ENCODE measurements at places on chromosomes 5 and 9. TPM values are rescaled to one million over a fixed set of nuclear protein-coding genes. Genes with fewer than 3 reads are reported as not detected.

DNA sequence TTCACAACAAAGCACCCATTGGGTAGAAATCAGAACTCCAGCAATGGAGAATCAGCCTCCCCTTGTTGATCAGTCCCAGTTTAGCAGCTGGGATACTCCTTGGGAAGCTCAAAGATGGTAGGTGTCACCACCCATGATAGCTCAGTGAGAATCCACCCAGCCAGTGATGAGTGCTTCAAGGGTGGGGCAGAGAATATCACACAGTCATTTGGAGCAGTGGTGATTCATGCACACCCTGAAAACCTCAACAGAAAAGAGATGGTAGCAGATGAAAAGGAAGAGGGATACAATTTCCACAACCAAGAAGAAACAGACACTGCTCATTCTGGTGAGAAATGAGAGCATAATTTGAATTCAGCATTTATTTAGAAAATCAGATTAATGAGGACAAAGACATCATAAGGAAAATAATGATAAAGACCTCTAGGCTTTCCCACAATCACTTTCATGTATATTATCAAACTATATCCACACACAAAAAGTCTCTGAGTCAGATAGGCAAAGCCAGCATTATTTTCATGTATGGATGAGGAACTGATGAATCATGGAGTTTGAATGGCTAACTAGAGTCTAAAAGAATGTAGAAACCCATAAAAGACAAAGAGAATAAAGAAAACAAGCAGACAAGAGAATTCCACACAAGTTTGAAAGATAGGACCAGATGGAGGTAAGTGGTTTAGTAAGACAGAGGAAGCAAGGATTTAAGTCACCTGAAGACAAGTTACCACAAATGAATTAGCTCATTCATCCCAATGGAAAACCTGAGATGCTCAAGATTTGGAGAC is 82.9 kb downstream of the FEM1C start:
- peaks cover 35% of the 10 kb centered on the region for H3K4me1 ChIP-seq
- peak; percentile 89 for DNase-seq
- H3K27me3 ChIP-seq: no peaks in the 10 kb centered on the region
- H3K4me3 ChIP-seq: no peak overlapping the region

- peaks cover 3% of the 10 kb centered on the region for H3K27me3 ChIP-seq
- H3K36me3 ChIP-seq: no peaks in the 10 kb centered on the region
- H3K4me3 ChIP-seq: no peak overlapping the region
- H3K27ac ChIP-seq: no peak overlapping the region
- no peak for DNase-seq
These were observed 282.1 kb upstream of the IRX1 start for GRCh38 chr5:3313569-3313968.

DNA sequence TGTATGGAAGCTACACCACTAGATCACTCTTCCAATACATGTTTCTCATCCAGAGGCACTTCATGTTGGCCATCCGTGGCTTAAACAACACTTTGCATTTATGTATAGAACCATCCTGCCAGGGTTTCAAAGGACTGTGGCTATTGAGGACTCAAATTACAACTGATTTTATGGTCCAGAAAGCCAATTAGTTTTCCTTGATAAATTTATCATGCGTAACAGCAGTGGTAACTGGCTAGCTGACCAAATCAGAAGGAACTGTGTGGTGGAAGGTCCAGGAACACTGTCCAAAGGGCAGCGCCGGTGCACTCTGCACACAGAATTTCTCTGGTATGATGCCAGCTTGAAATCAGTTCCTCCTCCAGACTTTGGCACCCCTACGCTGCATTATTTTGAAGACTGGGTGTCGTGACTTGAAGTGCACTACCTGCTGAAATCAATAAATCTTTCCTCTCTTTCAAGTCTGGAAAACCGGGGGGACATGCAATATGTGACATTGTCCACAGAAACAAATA is 69.3 kb upstream of the TMEM252 start:
- H3K27me3 ChIP-seq: peaks cover 3% of the 10 kb centered on the region
- no peak overlapping the region for H3K27ac ChIP-seq
- no peaks in the 10 kb centered on the region for H3K4me1 ChIP-seq
- no peaks in the 10 kb centered on the region for H3K36me3 ChIP-seq
- no peak for DNase-seq

GRCh38 chr9:21969951-21970799 is 24.0 kb downstream of the CDKN2A start:
- H3K27ac ChIP-seq: no peak overlapping the region
- peaks cover 28% of the 10 kb centered on the region for H3K27me3 ChIP-seq
- H3K4me3 ChIP-seq: no peak overlapping the region
- no peak for DNase-seq
- peaks cover 45% of the 10 kb centered on the region for H3K36me3 ChIP-seq
- peaks cover 66% of the 10 kb centered on the region for H3K4me1 ChIP-seq

Gene FCN2
- not detected for total RNA-seq

- no peak for DNase-seq
- H3K4me1 ChIP-seq: no peaks in the 10 kb centered on the region
- no peak overlapping the region for H3K4me3 ChIP-seq
- peaks cover 25% of the 10 kb centered on the region for H3K27me3 ChIP-seq
- H3K27ac ChIP-seq: no peak overlapping the region
These were observed 20.1 kb upstream of the SLC36A1 start for GRCh38 chr5:151427258-151427657.

Gene GRM6
- total RNA-seq: not detected

Gene INSL6
- total RNA-seq: not detected

- no peaks in the 10 kb centered on the region for H3K27me3 ChIP-seq
- peaks cover 20% of the 10 kb centered on the region for H3K36me3 ChIP-seq
These were observed 8.9 kb upstream of the MYO10 start for GRCh38 chr5:16944816-16945562.

Gene SLC46A2
- not detected for total RNA-seq

Gene HTR1A
- total RNA-seq: not detected

- peaks cover under 1% of the 10 kb centered on the region for H3K27me3 ChIP-seq
- H3K4me3 ChIP-seq: peak overlapping the region; percentile 35
- DNase-seq: peak; percentile 96
- H3K4me1 ChIP-seq: peaks cover 76% of the 10 kb centered on the region
These were observed 51.9 kb downstream of the NIPAL4 start for GRCh38 chr5:157511651-157512644.

DNA sequence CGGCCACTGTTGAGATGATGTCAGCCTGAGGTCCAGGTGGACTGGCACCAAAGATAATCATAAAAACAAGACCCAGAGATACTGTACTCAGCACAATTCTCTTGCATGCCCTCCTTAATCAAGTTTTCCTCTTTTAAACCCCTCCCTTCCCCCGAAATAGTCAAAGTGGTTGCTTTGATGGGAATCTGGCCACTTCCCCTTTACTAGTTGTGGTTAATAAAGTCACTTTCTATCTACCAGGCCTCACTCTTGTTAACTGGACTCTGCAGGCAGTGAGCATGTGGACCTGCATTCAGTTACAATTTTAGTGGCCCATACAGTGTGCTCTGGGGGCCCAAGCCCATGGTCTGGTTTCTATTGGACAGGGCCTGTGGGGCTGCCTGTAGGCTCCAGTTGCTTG is 17.5 kb downstream of the FBP2 start:
- no peaks in the 10 kb centered on the region for H3K4me1 ChIP-seq
- H3K4me3 ChIP-seq: no peak overlapping the region
- peaks cover 14% of the 10 kb centered on the region for H3K27me3 ChIP-seq
- H3K36me3 ChIP-seq: no peaks in the 10 kb centered on the region

Gene TMEM8B
- total RNA-seq: 12.0 TPM

Gene TLE1
- total RNA-seq: 7.4 TPM

DNA sequence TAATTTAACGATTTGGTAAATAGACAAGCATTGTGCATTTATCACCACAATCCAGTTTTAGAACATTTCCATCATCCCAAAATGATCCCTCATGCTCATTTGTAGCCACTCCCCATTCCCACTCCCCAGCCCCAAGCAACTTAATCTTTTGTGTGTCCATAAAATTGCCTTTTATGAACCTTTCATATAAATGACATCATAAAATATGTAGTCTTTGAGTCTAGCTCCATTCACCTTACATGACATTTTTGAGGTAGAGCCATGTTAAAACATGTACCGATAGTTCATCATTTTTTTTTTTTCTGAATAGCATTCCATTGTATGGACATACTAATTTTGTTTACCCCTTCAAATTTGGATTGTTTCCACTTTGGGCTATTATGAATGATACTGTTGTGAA is 70.5 kb downstream of the C9orf85 start:
- H3K4me3 ChIP-seq: no peak overlapping the region
- DNase-seq: no peak
- H3K27ac ChIP-seq: no peak overlapping the region
- H3K36me3 ChIP-seq: peaks cover 7% of the 10 kb centered on the region
- no peaks in the 10 kb centered on the region for H3K27me3 ChIP-seq

- peak; percentile 10 for DNase-seq
- no peaks in the 10 kb centered on the region for H3K36me3 ChIP-seq
- H3K27me3 ChIP-seq: no peaks in the 10 kb centered on the region
- no peak overlapping the region for H3K27ac ChIP-seq
- no peaks in the 10 kb centered on the region for H3K4me1 ChIP-seq
These were observed 372.0 kb upstream of the KIF2A start for GRCh38 chr5:61933787-61934626.

Gene SLC6A7
- not detected for total RNA-seq

Gene DMRTA1
- not detected for total RNA-seq

DNA sequence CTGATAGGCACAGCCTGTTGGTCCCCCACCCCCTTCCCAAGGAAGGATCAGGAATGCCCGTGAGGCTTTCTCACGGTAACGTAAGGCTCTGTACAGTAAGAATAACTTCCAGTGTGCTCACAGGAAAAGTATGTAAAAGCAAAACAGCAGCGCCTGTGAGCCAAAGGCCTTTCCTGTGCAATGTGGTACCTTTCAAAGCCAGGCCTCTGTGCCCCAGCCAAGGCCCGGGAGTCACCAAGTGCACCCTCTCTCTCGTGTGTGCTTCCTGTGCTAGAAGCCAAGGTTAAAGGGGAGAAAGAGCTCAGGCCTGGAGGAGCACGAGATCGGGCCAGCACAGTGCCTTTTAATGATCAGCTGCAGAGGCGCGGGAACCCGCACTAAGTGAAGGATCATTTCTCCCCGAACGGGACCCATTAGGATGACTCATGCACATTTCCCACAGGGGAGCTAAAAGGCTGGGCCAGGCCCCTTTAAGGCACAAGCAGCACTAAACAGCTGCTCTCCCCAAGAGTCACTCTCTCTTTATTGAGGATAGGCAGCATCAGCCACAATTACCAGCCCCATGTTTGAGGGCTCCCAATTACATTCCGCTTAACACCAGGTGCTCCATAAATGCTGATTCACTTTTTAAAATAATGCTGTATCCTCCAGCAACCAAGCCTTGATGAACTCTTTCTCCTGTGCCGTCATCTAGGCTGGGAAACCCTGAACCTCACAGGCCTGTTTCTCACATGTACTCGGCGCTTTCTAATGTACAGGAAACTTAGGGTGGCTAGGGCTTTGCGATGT is 42.8 kb downstream of the SHB start:
- H3K36me3 ChIP-seq: peaks cover 9% of the 10 kb centered on the region
- peak overlapping the region; percentile 79 for H3K4me3 ChIP-seq
- peaks cover 2% of the 10 kb centered on the region for H3K27me3 ChIP-seq
- peak; percentile 93 for DNase-seq

DNA sequence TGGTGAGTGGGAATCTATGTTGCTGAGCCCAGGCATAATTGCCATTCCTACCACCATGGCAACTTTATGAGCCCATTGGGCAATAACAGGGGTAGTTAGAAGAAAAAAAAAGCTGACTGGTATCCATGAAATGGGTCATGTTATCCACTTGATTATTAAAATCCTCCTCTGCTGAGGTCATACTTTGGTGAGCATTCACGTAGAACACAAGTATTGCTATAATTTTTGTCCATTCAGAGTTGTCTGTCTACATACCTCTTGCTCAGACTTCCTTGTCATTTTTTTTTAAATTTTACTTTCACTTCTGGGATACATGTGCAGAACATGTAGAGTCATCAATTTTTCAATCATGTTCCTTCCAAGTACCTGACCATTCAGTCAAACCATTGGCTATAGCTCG is 780.8 kb upstream of the ARRDC3 start:
- H3K27ac ChIP-seq: no peak overlapping the region
- H3K4me3 ChIP-seq: no peak overlapping the region
- H3K27me3 ChIP-seq: no peaks in the 10 kb centered on the region
- H3K36me3 ChIP-seq: no peaks in the 10 kb centered on the region

DNA sequence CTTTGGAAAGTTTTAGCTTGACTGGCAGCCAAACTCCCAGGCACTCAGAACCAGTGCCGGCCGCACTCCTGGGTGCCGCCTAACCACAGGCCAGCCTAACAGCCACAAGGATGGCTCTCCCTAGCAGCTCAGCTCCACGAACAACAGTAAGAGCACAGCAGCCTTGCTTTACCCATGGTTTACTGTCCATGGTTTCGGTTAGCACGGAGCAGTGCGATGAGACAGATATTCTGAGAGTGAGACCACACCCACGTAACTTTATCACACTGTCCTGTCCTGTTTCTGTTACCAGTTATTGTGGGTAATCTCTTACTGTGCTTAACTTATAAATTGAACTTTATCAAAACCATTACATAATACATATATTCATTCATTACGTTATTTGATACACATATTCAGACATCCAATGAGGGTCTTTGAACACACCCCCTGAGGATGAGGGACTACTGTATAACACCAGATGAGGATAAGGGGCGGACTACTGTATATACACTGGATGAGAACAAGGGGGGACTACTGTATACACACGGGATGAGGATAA is 12.4 kb downstream of the CLPTM1L start:
- no peak overlapping the region for H3K27ac ChIP-seq
- peaks cover 23% of the 10 kb centered on the region for H3K36me3 ChIP-seq
- peaks cover 12% of the 10 kb centered on the region for H3K4me1 ChIP-seq

Gene PLAC8L1
- total RNA-seq: not detected

DNA sequence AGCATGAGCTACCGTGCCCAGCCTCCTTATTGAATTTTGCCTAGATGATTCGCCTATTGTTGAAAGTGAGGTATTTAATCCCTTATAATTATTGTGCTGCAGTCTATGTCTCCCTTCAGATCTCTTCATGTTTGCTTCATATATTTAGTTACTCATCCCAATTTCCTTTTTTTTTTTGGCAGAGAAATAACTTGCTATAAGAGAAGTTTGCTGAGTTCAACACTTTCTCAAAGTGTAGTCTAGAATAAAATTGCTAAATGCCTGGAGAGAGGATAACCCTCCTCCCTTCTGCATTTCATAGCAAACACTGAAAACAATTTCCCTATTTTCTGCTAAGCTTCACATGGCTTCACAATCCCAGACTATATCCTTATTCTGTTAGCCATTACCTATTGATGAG is 136.6 kb upstream of the CD180 start:
- H3K27me3 ChIP-seq: no peaks in the 10 kb centered on the region
- no peaks in the 10 kb centered on the region for H3K36me3 ChIP-seq
- no peaks in the 10 kb centered on the region for H3K4me1 ChIP-seq
- no peak overlapping the region for H3K27ac ChIP-seq
- DNase-seq: no peak
- H3K4me3 ChIP-seq: no peak overlapping the region

DNA sequence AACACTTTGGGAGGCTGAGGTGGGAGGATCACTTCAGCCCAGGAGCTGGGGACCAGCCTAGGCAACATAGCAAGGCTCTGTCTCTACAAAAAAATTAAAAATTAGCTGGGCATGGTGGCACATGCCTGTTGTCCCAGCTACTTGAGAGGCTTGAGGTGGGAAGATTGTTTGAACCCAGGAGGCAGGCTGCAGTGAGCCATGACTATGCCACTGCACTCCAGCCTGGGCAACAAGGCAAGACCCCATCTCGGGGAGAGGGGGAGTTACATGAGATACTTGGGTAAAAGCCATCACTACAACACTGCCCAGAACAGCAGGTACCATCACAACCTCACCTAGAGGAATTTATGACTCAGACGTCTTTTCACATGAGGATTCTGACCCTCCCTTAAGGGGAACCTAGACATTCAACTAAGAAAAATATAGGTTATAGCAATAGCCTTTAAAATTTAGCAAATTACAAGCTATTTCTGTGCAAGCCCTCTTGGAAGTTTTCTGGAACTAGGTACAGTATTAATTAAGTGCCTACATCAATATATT is 143.5 kb downstream of the NFIB start:
- peaks cover 6% of the 10 kb centered on the region for H3K4me1 ChIP-seq
- no peak overlapping the region for H3K27ac ChIP-seq
- DNase-seq: no peak
- H3K36me3 ChIP-seq: no peaks in the 10 kb centered on the region
- H3K27me3 ChIP-seq: peaks cover 3% of the 10 kb centered on the region
